T-helper 1 cell (primary cell): ENCODE measurements at places on chromosomes 5 and 9.

DNA sequence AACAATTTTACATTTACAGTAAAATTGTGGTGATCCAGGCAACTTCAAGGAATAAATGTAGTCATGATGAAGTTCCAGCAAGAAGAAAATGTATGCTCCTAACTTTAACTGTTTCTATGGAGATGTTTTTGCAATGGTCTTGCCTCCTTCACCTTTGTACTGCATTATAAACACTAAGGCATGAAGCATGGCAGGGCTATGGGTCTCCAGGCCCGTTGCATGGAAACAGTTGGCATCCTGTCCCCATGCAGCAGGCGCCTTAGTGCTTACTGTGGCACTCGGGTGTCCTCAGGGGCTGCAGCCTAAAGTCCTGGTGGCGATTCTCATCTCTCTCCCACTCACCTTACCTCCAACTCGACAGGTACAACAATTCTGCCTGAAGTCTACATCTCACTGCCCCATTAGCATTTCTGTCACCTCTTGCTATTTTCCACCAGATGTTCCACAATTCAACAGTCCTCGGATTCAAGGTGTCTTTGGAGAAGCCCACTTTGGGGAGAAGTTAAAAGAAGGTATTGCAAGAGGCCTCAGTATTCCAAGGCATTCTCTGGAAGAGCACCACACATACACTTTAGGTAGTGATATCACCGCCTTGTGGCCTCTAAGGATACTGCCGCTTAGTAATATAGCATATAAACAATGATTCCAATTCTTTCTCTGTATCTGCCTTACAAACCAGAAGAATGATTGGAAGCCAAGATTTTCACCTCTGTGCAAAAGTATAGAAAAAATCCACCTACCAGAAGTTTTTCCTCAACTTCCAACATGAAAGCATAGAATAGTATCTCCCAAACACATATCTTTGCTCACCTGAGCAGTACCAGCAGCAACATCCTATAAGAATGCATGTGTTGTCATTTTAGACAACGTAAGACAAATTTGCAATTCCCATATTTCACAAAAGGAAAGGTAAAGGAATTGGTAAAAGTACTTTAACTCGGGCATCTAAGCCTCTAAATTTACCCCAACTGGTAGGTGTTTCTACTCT lies 5.1 kb downstream of the LIFR start:
- no peak for DNase-seq

DNA sequence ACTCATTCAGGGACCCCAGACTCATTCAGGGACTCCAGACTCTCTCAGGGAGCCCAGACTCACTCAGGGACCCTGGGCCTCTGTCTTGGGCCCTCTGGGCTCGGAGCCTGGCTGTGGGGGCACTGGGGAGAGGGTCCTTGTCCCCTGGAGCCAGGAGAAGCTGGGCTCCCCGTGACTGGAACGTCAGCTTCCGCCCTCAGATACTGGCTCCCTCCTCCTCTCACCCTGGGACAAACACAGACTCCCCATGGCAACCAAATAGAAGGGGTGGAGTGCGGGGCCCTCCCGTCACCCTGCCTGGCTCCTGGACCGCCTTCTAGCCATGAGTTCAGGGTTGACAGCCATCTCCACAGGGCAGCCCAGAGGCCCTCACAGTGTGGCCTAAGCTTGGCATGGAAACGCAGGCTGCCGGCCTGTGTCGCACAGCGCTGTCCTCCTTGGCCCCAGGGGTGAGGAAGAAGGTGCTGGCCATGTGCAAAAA lies 27.6 kb downstream of the ZDHHC11B start:
- DNase-seq: no peak

DNA sequence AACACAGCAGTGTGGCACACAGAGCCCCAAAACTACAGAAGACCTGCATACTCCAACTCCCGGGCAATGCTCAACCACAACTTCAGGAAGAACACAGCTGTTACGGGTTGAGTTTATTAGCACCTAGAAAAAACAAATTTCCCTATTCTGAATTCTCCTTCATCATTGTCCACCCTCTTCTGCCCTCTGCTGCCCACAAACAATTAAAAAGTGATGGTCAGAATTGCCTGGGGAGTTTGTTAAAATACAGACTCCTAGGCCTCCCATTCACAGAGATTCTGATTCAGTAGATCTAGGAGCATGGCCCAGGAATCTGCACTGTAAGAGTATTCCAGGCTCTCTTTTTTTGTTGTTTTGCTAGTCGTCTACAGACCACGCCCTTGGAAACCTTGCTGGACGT lies 310.6 kb downstream of the NDUFS4 start:
- DNase-seq: no peak

- DNase-seq: no peak
Observed at GRCh38 chr9:110241260-110241857, 14.9 kb downstream of the TXN start.

DNA sequence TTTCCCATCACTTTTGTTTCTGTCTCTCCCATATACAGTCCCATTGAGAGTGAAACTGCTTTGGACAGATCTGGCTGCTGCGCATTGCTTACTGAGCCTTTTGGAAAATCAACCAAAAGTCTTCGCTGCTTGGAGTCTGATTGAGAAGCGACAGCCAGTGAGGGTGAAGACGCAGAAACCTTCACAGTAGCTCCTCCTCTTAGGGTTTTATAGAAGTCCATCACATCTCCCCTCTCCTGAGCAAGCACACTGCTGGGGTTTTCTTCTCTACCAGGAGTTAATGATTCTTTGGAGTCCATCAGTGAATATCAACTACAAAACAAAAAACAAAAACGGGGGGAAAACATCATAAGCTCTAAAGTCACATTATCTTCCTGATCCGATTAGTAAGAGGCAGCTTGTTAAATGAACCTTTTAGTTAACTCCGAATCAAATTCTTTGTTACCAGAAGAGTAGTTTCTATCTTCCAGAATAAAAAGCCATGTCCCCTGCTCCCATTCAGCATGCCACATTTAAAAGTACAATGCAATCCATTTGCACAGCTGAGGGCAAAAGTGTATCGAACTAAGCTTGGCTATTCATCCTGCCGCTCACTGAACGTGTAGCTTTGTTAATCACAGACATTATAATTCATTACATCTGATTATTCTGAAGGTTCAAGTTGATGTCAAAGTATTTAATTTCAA lies 2.8 kb downstream of the NR3C1 start:
- no peak for DNase-seq
